ENCODE measurements at places on chromosomes 5 and 9. TPM values are rescaled to one million over a fixed set of nuclear protein-coding genes. Genes with fewer than 3 reads are reported as not detected.

GRM6 gene
- total RNA-seq, result not detected

DND1 gene
- total RNA-seq, result 1.1 TPM

GRCh38 chr9:107548298-107549142 is 59.0 kb upstream of the KLF4 start:
- no peak for DNase-seq

- no peak for DNase-seq
Observed at GRCh38 chr9:22100626-22101025, 91.5 kb upstream of the CDKN2B start.

DNA sequence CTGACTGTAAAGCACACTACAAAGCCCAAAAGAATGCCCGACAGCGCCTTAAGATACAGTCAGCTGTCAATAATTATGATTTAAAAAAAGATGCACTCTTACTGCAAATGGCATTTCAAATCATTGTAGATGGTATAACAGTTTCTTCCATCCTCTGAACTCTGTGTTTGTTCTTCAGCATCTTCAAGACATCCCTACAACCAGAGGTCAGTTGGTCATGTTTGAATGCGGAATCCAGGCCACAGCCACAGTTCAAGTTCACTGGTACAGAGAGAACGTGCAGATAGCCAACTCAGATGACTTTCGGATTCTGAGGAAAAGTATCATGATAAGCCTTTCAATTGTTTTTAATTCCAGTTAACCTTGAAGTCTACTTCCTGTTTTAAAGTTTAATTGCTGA is 8.7 kb upstream of the MYOT start:
- no peak for DNase-seq

TMEM267 gene
- total RNA-seq, result 10.7 TPM

- DNase-seq, result no peak
Observed at GRCh38 chr5:14925326-14925725, 53.7 kb upstream of the ANKH start.

KCNIP1 gene
- not detected for total RNA-seq

DNA sequence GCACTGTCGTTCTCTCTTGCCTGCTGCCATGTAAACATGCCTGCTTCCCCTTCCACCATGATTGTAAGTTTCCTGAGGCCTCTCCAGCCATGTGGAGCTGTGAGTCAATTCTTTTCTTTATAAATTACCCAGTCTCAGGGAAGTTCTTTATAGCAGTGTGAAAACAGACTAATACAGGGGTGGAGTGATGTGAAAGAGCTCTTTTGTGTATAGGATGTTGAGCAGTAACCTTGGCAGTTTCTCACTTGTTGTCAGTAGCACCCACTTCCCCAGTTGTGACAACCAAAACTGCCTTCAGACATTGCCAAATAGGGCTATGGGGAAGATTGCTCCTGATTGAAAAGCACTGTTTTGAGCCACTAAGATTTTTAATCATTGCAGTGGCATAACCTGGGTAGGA is 552.2 kb upstream of the ZNF462 start:
- no peak for DNase-seq

ARL14EPL gene
- total RNA-seq, result not detected

PCDHA4 gene
- 0.85 TPM for total RNA-seq

DNA sequence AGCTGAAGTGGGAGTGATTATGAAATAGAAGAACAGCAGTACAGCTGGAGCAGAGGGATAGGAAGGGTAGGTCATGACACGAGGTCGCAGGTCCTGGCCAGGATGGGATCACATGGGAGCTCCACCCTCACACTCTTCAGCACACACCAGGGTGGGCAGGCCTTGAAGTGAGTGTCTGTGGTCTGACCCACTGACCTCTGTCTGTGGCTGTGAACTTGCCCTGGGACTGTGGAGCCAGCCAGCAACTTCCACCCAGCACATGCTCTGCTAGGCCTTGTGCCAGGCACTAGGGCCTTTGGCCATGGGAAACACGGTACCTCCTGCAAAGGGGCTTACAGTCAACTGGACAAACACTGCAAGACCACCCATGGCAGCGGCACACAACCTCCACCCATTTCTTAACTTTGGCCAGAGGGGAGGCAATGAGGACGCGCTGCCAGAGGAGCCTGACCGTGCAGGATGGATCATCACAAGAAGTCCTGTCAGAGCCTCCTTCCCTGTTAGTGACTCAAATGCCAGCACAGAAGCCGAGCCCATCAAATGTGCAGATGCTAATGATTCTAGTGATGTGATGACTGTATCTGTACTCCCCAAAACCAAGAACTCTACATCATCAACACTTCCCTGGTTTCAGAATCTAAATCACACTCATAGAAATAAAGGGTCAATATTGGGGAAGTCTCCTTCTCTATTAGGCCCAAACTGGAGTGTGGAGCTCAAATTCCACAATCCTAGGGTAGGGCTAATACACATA is 113.6 kb downstream of the DPYSL3 start:
- DNase-seq, result no peak

DNA sequence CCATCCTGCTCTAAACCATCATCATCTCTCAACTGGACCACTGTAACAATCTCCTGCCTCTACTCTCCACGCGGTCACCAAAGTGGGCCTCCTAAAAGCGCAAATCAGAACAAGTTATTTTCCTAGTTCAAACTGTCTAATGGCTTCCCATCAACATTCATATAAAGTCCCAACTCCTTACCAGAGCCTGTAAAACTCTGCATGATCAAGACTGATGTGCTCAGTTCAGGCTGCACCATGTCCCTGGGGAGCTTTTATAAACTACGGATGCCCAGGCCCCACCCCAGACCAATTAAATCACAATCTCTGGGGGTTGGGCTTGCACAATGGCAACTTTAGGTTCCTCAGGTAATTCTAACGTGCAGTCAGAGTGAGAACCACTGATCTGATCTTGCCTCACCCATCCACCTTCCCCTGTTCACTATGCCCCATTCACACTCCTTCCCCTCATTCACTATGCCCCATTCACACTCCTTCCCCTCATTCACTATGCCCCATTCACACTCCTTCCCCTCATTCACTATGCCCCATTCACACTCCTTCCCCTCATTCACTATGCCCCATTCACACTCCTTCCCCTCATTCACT is 129.2 kb downstream of the DCP2 start:
- no peak for DNase-seq

DNA sequence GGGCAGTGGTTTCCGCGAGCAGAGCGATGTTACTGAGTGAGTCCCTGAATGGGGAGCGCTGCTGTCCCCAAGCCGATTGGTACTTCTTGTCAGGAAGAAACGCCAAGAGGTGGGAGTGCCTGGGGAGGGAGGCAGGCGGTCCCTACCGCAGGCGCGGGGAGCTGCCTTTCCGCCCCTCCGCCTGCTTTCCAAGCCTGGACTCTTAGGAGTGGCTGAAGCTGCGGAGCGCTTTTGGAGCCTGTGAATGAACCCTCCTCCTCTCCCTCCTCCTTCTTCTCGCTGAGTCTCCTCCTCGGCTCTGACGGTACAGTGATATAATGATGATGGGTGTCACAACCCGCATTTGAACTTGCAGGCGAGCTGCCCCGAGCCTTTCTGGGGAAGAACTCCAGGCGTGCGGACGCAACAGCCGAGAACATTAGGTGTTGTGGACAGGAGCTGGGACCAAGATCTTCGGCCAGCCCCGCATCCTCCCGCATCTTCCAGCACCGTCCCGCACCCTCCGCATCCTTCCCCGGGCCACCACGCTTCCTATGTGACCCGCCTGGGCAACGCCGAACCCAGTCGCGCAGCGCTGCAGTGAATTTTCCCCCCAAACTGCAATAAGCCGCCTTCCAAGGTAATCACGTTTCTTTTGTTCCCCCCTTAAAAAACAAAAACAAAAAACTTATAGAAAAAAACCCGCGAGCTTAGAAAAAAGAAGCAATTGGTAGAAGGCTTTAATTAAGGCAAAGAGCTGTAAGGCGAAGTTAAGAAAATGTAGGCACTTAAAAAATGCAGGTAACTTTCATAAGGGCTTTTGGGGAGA is at the start of gene VCAN:
TSS of gene VCAN (plus strand) at position 340 of the 808 bp plus-strand sequence. CDS start 11,775 bp downstream, outside the sequence.
- DNase-seq, result peak; percentile 38

- no peak for DNase-seq
Observed at GRCh38 chr5:2709976-2710689, 41.3 kb downstream of the IRX2 start.

PCDHA12 gene
- 0.41 TPM for total RNA-seq

FCN2 gene
- total RNA-seq, result not detected

GRCh38 chr9:93869863-93870262 is 85.3 kb downstream of the BARX1 start:
- DNase-seq, result no peak

DNA sequence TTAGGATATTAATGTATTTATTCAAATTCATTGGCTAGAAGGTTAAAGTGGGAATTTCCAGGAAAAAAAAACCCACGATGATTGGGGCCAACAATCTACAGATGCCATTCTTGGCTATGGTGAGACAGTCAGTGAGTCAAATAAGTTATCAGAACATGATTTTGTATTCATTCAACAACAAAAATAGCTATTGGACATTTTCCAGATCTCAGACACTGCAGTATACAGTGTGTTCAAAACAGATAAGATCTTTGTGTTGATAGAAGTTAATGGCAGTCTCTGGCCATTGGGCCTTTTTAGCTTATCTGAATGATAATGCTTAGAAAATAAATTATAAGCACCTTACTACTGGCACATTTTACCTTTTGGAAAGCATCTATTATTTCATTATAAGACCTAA is 547.7 kb downstream of the MAT2B start:
- no peak for DNase-seq

Measured in mucosa of descending colon (tissue), 3 donors.